Activated CD4-positive, CD25-positive, alpha-beta regulatory T cell treated with anti-CD3 and anti-CD28 coated beads, Interleukin-2, amount 50 U/mL, for 72 hours (primary cell): ENCODE measurements at places on chromosomes 3 and 15.

GRCh38 chr3:126406389-126407296, 11.9 kb downstream of the CFAP100 start:
- no peak for DNase-seq

DNA sequence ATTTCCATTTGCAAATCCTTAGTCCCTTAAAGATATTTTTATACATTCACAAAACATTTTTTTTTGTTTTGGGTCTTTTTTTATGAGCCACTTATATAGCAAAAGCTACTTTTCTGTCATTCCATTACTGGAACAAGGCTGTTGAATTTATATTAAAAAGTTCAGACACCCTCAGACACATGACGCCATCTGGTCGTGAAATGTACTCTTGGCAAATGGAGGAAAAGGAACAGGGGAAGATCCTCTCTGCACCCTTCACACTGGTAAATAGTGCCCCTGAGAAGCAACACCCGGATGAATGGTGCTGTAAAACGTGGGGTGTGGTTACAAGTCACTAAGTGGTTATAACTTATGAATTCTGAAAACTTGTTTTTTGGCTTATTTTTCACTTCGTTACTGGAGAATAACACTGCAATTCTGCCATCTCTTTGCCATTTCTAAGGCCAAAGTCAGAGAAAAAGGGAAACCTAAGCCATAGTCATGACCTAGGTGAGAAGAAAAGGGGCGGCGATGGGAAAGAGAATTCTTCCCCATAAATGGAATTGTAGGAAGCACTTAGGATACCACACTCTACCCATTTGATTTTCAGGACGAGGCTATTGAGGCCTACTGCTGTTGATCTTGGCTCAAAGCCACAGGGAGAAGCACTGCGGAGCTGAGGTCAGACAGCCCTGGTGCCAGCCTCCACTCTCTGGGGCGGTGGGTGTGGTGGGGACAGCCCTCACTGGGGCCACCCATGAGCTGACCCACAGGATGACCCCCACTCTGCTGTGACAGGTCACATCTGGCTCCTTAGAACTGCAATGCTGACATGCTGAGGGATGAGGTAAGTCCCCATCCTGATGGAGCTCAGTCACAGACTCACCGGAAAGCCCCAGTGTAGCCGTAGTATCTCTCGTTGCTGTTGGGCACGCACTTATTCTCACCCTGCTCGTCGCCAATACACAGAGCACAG, 21.9 kb downstream of the LTF start:
- DNase-seq, result no peak

DNA sequence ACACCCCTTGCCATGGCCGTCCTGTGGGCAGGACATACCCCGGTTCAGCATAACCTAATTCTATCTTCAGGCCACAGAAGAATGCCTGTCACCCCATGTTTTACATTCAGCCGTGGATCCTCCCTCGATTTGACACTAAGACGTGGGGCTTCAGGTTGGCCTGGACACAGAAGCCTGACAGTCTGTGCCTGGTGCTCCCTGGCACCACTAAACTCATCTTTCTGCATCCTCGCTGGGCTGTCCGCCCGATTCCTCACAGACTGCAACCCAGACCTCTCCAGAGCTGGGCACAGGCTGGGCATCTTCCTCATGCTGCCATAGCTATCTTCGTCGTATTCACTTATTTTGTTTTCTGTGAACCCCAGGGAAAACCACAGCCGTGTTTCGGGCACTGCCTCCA, 117.8 kb upstream of the IQSEC1 start:
- DNase-seq, result no peak

- no peak for DNase-seq
Observed at GRCh38 chr3:16759227-16759903, 125.4 kb upstream of the PLCL2 start.

DNA sequence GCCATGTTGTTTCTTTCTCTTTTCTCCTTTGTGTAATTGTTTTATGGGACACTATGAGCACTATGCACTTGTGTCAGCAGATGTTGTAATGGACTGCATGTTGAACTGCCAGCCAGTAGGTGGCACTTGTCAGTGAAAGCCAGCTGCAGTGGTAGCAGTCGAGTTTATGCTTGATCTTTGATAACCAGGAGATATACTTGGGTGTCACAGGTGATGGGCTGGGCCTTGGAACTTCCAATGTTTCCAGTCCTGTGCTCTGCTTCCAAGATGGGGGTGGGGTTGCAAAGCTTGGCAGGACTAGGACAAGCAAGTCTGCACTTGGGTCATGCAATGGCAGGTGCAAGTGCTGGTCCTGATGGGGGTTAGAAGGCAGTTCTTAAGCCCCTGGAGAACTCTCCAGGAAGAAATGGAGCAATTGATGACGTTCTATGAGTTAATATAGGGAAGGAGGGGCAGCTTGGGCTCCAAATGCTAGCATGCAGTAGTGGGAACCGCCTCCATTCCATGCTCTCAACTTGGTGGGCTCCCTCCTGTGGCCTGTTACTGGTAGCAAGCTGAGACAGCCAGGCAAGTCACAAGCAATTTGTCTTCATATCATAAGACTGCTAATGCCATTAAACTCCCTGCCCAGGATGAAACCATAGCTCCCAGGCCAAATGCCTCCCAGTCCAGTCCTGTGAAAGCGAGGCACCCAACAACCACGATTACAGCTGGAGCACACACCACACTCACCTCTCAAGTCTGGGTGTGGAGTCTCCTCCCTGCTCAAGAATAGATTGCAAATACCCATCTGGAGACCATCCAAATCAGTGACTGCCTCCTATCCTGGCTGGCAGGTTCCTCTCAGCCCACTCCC, 287.2 kb downstream of the CGGBP1 start:
- DNase-seq, result no peak
